ENCODE measurements at places on chromosomes 13 and 19.

GRCh38 chr19:4354897-4355296 lies 11.5 kb downstream of the MPND start:
- no peak for DNase-seq

DNA sequence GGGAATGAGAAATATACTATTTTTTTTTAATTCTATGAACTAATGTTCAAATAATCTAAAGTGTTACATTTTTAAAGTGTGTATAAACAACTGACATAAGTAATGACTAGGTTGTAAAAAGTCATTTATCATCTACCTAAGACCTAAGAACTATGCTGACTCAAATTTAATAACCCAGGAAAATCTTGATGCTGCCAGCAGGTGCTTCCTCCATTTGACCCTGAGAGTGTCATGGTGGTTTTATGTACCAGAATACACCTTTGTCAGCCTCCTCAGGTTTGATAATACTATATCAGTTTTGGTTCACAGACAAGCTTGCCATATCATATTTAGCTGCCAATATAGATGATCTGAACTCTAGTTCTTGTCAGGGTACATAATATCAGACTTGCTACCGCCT lies 1151.2 kb downstream of the PCDH17 start:
- DNase-seq, result no peak

DNA sequence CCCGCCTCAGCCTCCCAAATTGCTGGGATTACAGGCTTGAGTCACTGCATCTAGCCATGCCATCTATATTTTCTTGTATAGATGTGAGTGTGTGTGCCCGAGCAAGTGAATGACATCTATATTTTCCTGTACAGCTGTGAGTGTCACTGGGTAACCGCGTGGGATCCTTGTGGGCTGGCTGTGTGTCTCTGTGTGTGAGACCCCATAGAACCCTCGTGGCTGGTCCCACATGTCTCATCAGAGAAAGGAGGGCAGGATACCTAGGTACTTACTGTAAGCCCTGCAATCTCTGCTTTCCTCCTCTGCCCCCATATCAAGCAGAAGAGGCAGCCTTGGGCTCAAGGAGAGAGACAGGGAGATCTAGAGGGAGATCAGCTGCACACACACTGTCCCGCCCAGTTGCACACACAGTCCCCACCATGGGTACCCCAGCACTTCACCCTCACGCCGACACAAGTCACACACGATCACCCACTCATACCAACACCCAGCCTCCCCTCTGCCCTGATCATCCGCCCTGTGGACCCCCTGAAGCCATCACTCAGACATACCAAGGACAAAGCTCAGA lies 655 bp downstream of the DENND1C start:
- DNase-seq, result no peak

DNA sequence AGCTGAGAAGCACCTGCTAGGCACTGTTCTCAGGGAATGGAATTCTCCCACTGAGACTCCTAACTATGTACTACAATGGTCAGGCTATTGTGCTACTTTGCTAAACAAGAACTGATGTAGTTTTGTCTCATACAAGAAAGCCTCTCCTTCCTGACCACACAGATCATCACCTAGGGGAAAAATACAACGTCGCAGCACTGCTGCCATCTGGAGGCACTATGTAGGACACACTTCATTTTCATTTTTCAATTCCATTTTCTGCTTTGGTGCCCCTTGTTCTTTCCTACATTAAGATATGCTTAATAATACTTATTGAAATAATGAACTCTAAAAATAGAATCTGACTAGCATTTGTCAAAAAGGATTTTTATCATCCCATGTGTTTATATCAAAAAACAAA lies 21.1 kb downstream of the PROSER1 start:
- DNase-seq, result peak; percentile 49

DNA sequence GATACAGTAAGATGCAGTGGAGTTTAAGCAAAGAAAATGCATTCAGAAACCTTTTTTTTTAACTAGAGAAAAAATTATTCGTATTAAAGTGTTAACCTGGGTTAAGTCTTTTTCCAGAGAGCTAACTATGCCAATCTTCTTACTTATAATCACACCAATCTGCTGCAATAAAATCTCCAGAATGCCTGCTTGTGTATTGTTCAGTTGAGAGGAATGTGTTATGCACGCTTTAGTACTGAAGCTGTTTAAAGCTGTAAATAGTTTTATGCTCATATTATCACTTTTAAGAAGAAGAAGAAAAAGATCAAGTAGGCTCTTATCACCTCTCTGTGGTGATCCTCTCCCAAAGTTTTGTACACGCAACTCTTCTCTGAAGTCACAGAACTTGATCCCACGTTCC lies 528.7 kb downstream of the RFC3 start:
- no peak for DNase-seq

- no peak for DNase-seq
These were observed 12.4 kb upstream of the CNFN start for GRCh38 chr19:42402376-42403116.

DNA sequence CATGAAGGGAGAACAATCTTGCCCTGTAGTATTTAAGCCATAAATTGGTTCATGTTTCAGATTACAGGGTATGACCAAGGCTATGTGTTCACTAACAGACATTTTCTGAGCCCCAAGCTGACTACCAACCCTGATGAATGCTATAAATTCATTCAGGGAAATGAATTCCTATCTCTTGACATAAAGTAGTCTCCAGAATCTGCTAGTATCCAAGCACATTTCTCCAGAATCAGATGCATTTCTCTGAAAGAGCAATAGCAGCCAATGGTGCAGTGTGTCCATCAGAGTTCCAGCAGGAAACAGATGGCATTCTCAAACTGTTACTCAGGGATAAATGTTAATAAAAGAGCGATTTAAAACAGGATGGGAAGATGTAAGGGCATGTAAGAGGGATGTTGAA lies 226.4 kb downstream of the COG6 start:
- DNase-seq, result no peak

GRCh38 chr19:42528354-42529247 lies at the start of gene CEACAM1:
Gene CEACAM1, minus strand, starts transcription at chr19:42528481. Its CDS starts 107 bp downstream, at chr19:42528374.
- no peak for DNase-seq

GRCh38 chr13:29428310-29429181 lies 166.9 kb downstream of the SLC7A1 start:
- DNase-seq, result no peak

DNA sequence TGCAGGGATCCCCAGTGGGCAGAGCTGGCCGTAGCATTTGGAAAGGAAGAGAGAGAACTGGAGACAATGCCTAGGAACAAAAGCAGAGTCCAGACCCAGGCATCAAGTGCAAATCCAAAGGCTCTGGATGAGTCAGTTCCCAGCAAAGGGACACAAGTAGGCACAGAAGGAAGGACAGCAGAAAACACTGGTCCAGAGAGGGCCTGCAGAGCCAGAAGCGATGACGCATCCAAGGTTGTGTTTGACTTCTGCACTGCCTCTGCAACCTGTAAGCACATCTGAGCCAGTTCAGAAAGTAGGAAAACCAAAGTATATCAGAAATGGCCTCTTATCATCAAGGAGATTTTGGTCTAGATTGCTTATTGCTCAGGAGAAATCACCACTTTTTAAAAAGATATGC lies 604.5 kb downstream of the FGF9 start:
- no peak for DNase-seq

DNA sequence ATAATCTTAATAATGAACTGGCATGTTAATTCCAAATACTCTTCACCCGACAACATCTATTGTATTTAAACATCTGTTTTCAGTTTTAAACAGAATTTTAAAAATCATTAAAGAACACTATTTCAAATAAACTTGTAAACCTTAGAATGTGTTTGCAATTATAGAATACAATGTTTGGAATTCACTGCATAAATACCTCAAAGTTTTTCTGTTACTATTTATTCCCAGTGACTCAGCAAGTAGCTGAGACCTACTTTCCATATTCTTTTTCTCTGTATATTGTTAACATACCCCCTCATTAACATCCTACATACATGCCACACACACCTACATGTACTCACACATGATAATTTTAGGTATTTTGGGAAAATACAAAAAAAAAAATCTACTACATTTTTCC lies 1134.3 kb downstream of the SLITRK1 start:
- DNase-seq, result no peak

- DNase-seq, result no peak
These were observed 28.9 kb downstream of the ARL11 start for GRCh38 chr13:49657241-49657641.

GRCh38 chr19:38850436-38850975 lies 720 bp upstream of the HNRNPL start:
- DNase-seq, result no peak

DNA sequence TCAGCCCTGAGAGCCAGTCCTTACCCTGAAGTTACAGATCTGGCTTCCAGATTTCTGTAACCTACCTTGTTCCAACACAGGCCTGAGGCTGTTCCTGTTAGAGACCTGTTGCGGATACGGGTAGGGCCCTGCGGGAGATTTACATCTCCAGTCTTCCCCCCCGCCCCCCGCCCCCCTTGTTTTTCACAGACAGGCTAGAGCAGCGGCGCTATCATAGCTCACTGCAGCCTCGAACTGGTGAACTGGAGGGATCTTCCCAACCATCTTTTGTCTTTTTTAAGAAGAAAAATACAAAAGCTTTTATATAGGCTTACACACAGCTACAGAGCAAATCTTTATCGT lies 10.6 kb upstream of the CEACAM21 start:
- no peak for DNase-seq

DNA sequence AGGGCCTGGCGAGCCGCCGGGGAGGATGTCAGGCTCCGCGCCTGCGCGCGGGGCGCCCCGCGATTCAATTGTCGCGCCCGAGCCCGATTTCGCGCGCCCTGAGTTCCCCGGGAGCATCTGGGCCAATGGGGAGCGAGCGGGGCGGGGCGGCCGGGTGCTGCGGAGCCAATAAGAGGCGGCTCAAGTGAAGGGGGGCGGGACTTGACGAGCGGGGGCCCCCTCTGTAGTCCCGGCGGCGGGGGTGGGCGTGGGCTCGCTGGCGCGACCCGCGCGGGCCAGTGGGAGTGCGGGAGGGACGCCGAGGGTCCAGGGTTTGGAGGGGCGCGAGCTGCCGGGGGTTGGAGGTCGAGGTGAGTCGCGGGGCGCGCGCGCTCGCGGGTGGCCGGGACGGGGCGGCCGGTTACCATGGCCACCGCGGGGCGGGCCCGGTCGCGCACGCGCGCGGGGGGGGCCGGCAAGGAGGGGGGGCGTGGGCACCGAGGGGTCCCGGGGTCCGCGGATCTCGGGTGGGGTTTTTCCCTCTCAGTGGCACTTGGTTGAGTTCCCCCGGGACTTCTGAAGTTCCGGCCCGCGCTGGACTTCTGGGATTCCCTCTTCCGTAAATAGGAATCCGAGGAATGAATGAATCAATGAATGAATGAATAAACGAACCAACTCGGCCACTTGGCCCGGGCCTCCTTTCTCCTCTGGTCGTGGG lies 744 bp downstream of the UHRF1 start:
- DNase-seq, result peak; percentile 95

- DNase-seq, result no peak
These were observed 56.4 kb upstream of the MBNL2 start for GRCh38 chr13:97165502-97166425.

DNA sequence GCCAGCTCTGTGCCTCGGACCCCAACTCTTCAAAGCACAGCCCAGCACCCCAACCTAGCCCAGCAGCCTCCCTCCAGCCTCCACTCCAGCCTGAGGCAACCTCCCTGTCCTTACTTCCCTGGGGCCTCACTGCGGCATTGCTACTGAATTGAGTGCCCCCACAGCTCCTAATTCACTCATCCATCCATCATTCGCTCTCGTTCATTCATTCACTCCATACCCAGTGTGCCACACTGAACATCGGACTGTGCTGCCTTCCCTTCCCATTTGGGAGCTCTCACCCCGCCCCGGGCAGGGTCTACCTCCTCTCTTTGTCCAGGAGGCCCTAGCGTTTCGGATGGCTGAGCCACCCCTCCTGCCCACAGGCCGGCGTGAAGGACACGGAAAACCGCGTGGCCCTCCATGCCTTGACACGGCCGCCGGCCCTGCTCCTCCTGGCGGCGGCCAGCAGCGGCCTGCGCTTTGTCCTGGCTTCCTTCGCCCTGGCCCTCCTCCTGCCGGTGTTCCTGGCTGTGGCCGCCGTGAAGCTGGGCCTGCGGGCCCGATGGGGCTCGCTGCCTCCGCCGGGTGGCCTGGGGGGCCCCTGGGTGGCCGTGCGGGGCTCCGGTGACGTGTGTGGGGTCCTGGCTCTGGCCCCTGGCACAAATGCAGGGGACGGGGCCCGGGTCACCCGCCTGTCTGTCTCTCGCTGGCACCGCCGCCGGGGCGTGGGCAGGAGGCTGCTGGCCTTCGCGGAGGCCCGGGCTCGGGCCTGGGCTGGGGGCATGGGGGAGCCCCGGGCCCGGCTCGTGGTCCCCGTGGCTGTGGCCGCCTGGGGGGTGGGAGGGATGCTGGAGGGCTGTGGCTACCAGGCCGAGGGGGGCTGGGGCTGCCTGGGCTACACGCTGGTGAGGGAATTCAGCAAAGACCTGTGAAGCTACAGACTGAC lies 1.3 kb downstream of the NAT14 start:
- no peak for DNase-seq

DNA sequence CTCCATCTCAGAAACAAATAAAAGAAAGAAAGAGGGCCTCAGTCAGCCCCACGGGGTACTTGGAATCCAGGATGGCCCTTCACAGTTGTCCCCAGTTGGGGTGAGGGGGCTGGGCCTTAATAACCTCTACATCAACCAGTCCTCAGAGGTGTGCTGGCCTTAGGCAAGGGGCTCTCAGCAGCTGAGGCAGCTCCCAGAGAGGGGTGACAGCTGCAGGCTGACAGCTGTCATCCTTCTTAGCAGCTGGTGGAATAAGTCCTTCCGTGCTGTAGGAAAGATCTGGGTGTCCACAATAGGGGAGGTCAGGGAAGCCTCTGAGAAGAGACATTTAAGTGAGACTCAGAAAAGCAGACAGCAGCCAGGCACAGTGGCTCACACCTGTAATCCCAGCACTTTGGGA lies 7.4 kb downstream of the BCAM start:
- DNase-seq, result no peak

GRCh38 chr19:55345818-55346724 lies 6.4 kb downstream of the KMT5C start:
- no peak for DNase-seq

GRCh38 chr19:5983367-5983955 lies 5.5 kb upstream of the RANBP3 start:
- DNase-seq, result no peak

- no peak for DNase-seq
These were observed 133.9 kb downstream of the DCT start for GRCh38 chr13:94345374-94346195.

DNA sequence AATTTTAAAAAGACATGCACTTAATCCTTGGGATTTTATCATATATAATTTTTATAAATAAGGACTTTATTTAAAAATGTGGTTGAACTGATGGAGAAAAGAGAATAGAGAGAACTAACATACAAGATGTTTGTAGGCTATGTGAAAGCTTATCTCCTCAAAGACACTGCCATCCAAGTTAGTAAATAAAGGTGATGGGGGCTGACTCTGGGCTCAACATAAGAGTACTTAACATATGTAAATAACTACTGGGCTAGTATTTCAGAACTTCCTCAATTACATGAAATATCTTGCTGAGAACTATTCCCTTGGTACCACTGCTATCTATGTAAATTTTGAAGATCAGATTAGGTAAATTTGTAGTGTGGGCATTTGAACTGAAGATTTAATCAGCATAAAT lies 1017.3 kb upstream of the PCDH20 start:
- no peak for DNase-seq

- DNase-seq, result peak; percentile 19
These were observed 50.1 kb upstream of the FREM2 start for GRCh38 chr13:38636761-38637160.

- DNase-seq, result peak; percentile 55
These were observed 237.6 kb upstream of the IRS2 start for GRCh38 chr13:110023729-110024644.

Measured in NCI-H2081 (cell line).